ENCODE measurements at places on chromosomes 2 and 18.

GRCh38 chr2:138615257-138615656 lies 113.7 kb downstream of the SPOPL start:
- no peak for DNase-seq

- no peak for DNase-seq
These were observed 101.9 kb upstream of the ARHGAP28 start for GRCh38 chr18:6627645-6628044.

DNA sequence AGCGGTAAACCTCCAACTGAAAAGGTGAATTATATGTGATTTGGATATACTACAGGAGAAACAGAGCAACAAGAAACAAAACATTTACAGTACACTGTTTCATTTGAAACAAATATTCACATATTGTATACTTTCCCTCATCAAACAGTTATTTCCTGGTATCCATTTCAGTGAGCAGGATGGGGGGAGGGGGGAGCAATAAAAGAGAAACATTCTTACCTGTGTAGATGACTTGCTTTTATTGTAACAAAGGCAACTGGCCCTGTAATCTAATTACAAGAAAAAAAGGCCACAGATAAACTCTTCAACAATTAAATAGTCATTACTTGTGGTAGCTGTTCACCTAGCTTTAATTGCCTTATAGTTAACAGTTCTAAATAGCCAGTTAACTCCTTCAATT lies 3.9 kb upstream of the PPP1CB start:
- no peak for DNase-seq

DNA sequence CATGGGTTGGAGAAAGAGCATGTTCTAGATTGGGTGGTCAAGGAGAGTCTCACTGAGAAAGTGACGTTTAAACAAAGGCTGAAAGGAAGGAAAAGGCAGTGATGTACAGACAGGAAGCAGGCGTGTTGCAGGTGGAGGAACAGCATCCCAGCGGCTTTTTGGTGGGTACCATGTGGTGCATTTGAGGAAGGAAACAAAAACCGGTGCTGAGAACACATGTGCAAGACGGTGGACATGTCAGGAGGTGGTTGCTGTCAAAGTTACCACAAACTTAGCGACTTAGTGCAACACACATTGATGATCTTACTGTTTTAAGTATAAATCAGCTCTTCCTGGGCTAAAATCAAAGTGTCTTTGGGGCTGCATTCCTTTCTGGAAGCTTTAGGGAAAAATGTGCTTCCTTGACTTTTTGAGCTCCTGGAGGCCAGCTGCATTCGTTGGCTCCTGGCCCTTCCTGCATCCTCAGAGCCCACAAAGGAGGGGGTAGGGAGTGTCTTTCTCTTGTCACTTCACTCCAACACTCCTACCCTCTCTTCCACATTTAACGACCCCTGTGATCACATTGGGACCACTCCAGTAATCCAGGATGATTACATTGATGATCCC lies 380.6 kb downstream of the FBXO15 start:
- DNase-seq = no peak

- peak; percentile 20 for DNase-seq
These were observed 48.1 kb downstream of the AQP12A start for GRCh38 chr2:240739797-240740196.

DNA sequence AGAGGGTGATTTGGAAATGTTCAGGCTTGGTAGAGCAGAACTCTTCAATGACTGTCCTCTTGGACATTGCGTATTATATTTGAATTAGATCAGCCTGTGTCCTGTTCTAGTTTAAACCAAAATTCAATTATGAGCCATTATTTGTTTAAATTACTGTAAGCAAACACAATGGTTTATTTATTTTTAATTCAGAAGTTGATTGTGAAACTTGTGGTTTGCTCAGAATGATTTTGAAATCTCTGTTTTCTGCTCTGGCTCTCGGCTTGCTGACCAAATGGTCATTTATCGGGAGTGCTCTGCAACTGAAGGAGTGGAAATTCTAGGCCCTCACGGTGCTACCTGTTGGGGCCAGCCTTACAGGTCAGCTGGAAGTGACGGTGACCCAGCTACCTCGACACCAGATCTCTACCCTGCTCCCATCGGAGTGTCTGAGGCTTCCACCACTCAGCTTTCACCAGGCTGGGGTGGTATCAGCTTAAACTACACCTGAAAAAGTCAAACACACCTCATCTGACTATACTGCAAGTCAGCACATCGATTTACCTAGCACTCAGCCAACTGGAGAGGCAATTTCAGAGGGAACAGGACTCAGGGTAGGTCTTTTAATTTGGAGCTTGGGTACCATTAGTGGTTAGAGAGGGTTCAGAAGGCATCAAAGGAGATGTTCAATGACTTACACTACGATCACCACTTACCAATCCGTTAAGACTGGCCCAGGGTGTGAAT lies 36.8 kb upstream of the GPD2 start:
- no peak for DNase-seq

DNA sequence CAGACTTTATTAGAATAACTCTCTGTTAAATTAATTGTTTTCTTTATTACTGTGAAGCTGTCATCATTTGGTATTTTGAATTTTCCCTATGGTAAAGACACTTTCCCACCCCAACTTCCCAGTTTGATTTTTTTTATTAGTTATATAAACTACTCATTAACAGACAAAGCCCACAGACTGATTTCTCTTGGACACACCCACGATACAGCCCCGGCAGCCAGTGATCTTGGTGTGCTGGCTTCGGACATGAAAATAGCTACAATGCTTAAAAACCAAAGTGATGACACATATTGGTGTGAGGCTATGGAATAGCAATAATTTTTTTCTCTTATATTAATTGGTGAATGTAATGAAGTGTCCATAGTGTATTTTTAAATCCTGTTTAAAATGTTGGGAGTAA lies 225.4 kb upstream of the SIX3 start:
- DNase-seq = no peak

DNA sequence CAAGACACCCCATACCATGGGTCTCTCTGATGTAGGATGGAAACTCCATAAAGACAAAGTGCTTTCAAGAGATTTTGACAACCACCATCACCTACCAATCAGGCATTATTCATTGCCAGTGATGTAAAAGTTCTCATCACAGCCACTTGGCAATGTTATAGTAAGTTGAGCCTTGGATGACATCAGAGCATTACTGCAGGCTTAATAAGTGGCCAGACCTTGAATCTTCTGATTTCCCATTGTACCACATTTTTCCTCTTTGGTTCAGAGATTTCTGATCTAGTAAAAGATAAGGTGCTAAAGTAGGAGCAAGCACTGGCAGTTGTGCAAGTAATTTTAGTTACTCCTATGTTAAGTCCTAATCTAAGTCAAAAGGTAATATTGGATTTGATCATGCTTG lies 36.5 kb downstream of the OSR1 start:
- DNase-seq = no peak

GRCh38 chr18:72410399-72410798 lies 133.7 kb downstream of the CBLN2 start:
- no peak for DNase-seq

GRCh38 chr18:59048378-59048777 lies 91.3 kb upstream of the SEC11C start:
- DNase-seq = no peak

Measured in D721Med (cell line).